Tibial nerve (tissue), 4 donors: ENCODE measurements at places on chromosomes 5 and 9. TPM values are rescaled to one million over a fixed set of nuclear protein-coding genes. Genes with fewer than 3 reads are reported as not detected.

- peak overlapping the region; percentile 78 for H3K27ac ChIP-seq
- H3K4me1 ChIP-seq, result no peaks in the 10 kb centered on the region
- H3K36me3 ChIP-seq, result no peaks in the 10 kb centered on the region
- H3K4me3 ChIP-seq, result peak overlapping the region; percentile 33
- DNase-seq, result no peak
- no peaks in the 10 kb centered on the region for H3K27me3 ChIP-seq
These were observed 155.6 kb upstream of the RASEF start for GRCh38 chr9:83218411-83219090.

GRCh38 chr5:78504704-78505677 lies 143.6 kb downstream of the LHFPL2 start:
- H3K4me1 ChIP-seq, result peaks cover 40% of the 10 kb centered on the region
- no peaks in the 10 kb centered on the region for H3K27me3 ChIP-seq
- peak; percentile 78 for DNase-seq

GRCh38 chr5:91474201-91474600 lies 91.1 kb upstream of the ARRDC3 start:
- H3K4me3 ChIP-seq, result no peak overlapping the region
- peaks cover 4% of the 10 kb centered on the region for H3K4me1 ChIP-seq
- no peaks in the 10 kb centered on the region for H3K36me3 ChIP-seq
- H3K27me3 ChIP-seq, result no peaks in the 10 kb centered on the region

IL13 gene
- total RNA-seq, result not detected

GPR150 gene
- total RNA-seq, result 2.3 TPM

- no peak overlapping the region for H3K27ac ChIP-seq
- H3K36me3 ChIP-seq, result peaks cover 28% of the 10 kb centered on the region
- H3K4me3 ChIP-seq, result no peak overlapping the region
- H3K4me1 ChIP-seq, result no peaks in the 10 kb centered on the region
These were observed 145.3 kb upstream of the SH3GL2 start for GRCh38 chr9:17433526-17433925.

SRA1 gene
- 23.7 TPM for total RNA-seq

DNA sequence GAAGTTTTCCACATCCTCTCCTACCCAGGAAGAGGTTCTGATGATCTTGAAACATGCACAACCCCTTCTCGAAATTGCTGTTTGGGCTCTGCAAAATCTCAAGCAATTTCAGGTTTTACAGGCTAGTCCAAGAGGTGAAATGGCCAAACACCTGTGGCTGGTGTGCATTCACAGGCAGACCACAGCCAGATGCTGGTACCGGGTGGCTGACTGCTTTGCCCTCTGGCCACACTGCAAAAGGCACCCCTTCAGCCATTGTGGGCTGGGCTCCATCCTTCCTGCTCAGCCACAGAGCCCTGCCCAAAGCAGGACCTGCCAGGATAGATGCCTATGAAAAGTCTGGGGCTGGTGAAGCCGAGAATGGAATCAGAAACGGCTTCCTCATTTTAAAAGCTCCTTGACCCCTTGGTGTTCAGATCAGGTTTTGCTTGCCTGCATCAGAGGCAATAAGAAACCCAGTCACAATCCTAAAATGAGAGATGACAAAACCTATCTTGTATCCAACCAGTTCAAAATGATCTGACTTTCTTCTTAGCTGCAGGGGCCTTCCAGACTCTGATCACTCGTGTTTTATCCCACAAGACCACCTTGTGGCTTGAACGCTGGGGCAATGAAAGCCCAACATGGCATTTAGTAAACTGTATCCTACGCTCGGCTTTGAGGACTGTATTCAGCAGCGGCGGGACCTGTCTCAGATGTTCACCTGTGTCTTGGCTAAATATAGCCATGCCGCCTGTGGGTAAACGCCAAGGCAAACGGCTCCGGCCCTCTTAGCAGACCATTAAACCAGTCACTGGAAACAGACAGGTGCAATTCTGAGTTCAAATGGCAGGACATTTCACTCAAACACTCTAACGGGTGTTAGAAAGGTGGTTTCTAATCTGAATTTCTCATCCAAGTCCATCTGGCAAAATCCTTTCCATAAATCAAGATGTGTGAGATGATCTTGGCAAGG lies 49.6 kb downstream of the EPB41L4B start:
- no peak overlapping the region for H3K27ac ChIP-seq
- H3K36me3 ChIP-seq, result no peaks in the 10 kb centered on the region
- no peak overlapping the region for H3K4me3 ChIP-seq
- peaks cover 5% of the 10 kb centered on the region for H3K4me1 ChIP-seq
